ENCODE measurements at places on chromosomes 5 and 9.

GRCh38 chr9:97658707-97659106 lies 25.1 kb downstream of the NCBP1 start:
- DNase-seq: no peak

DNA sequence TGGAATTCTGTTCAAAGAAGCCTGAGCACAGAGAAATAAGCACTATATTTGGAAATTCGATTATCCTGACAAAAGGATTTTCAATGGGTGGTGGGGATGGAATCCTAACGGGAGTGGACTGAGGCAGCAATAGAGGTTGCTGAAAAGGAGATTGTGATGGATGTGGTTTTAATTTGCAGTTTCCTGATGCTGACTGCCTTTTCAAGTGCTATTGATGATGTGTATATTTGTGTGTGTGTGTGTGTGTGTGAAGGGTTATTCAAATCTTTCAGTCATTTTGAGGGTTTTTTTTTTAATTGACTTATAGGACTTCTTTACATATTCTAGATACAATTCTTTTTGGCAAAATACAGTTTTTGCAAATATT lies 614.5 kb downstream of the HINT1 start:
- DNase-seq: no peak

DNA sequence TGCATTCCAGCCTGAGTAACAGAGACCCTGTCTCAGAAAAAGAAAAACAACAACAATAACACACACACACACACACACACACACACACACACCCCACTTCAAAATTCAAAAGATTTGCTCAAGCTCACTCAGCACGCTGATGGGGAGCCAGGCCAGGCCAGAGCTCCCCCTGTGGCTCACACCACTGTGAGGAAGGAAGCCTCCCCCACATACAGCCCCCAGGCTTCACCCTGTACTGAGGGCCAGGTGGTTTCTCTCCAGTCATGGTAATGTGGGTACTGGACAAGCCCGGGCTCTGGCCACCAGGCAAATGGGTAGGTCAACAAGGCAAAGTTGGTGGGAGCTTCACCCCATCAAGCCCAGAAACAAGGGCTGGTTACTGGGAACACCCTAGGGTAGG lies 19.0 kb downstream of the ATOX1 start:
- no peak for DNase-seq

GRCh38 chr9:114302727-114303126 lies 20.2 kb upstream of the ORM1 start:
- DNase-seq: no peak

DNA sequence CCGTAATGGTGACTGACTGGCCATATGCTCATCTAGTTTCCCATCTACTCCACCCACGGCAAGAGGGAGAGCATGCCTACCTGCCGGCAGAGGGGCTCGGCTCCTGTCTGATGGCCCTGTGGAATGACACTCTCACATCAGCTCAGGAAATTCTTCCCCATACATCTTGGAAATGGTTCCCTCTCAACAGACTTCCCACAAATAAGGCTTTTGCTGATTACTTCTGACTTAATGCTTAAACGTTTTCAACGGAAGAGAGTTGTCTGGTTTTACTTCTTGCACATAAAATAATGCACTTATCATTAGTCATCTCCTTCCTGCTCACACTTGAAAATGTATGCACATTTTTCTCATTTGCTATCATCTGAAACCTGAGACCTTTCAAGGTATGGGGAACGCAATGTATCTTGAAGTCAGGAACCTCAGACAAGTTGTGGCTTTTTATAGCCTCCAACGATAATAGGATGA lies 129.5 kb downstream of the TTLL11 start:
- no peak for DNase-seq

DNA sequence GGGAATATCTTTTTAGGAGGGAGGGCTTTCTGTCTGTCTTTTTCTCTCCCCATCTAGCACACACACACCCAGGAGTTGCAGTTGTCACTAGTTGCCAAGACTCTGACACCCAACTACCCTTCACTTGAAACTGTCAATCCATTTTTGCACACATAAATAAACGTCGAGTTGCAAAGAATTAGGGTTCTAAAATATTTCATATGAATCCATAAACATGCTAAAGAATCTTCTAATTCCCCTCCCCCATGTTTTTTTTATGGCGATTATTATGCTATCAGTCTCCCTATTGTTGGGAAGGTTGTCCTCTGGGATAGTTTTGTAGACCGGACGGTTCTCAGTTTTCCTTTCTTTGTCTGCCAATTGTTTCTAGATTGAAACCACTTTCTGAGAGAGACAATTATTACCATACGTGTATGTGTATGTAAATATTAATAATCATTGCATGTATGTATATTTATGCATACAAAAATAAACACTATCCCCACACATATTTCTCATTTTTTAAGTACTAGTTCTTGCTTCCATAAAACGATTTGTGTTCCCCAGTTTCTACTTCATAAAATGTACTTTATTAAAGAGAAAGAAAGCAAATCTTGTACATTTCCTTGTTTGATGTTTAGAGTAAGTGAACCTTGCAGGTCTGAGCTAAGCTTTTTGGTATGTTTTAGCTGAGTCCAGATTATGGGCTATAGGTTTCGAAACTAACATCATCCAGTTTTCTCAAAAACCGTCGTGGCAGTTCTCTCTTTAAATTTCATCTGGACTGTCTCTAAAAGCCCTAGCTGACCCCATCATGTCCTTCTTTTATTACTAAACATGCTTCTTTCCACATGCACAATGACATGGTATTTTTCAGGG lies 165.0 kb upstream of the MPDZ start:
- peak; percentile 55 for DNase-seq

DNA sequence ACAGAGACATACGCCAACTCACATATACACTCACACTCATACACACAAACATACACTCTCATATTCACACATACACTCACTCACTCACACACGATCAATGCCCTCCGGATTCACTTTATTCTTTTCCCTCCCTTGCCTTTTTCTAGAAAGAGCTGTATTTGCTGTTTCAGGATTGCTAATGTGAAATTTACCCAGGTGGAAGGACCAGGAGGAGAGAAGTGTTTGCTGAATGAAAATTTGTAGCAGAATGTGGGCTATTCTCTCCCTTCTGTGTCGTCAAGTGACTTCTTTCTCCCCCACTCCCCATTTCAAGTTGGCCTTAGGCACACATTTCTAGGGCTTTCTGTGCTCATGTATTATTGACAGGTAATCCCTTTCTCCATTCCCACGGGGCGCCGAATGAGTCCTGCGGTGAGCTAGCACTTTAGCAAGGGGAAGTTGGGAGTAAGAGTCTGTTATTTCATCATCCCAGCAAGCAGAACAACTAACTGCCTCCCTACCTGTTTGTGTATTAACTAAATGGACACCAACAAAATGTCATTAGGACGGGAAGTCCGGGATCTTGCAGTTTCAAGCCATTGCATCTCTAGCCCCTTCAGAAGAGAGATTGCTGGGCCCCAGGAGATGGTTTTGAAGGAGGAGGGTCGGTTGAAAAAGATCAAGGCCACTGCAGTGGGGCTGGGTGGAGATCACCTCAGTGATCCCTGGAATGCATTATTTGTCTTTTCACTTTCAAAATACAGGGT lies 97.1 kb upstream of the TAF11L2 start:
- no peak for DNase-seq

DNA sequence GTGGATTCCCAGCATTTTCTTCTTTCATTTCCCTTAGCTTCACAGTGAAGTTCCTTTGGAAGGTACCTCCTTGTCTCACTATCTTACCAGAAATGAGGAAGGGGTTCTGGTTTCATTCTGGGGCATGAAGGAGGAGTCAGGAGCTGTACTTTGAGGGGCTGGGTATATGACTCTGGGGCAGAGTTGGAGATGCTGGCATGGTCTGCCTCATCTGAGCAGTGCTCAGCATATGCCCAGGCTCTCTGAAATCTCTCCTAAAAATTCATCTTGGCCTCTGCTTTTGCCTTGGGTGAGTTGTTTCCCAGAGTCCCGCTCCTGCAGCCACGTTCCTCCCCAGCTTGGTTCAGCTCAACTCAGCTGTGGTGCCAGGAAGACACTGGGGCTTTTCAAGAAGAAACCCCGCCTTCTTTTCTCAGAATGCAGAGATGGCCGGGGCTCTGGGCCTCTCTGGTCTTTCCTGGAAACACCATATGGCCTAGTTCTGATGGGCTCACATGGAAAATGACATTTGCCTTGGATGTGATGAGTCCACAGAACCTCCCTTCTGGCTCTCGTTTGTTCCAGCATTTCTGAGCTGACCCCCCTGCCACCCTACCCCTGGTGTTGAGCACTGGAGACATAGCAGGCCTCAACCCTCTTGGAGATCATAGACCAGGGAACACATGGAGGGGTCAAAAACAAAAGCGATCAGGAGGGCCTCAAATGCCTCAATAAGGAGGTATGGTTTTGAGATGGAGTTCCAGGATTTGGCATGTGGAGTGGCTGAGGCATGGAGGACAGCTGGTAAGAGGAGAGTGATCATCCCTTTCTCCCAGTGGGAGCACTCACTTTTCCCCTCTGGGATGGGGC lies 12.0 kb upstream of the TGFBR1 start:
- no peak for DNase-seq

DNA sequence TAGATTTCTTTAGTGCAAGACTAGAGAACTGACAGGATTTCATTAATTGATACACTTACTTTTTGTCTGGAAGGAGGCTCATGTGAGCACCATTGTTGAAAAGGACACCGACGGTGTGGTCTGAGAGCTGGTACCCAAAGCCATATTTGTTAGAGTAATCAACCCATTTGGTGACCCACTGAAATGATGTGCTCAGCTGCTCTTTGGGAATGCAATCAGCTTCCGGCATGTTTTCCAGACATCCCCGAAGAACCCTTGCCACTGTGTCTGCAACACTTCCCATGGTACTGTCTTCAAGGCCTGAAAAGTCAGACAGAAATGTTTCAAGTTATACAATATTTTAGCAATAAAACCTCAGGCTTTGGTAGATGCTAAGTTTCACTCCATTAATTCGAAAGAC lies 4.4 kb downstream of the PLK2 start:
- DNase-seq: no peak

GRCh38 chr5:57727591-57727990 lies 245.0 kb upstream of the ACTBL2 start:
- no peak for DNase-seq

Measured in NCI-H146 (cell line).